ENCODE measurements at places on chromosomes 2 and 18.

GRCh38 chr2:207225773-207226172, 60.0 kb upstream of the KLF7 start:
- DNase-seq = no peak

- DNase-seq = no peak
Observed at GRCh38 chr2:240257940-240258580, 117.6 kb upstream of the OTOS start.

DNA sequence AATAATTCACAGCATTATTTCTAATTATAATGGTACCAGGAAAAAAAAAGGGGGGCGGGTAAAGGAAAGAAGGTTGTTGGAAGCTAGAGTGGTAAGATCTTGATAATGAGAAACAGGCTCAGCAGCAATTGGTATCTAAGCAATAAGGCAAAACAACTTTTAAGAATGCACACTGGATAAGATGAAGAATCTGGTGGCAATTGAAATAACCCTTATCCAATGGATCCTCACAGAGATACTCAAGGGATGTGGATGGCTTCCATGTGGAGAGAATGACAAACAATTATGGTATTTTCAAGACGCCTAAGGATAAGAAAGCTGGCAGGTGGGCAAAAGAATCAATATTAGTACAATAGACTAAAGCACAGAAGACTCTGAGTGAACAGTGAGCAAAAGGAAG, 153.6 kb downstream of the UPP2 start:
- DNase-seq = no peak

- no peak for DNase-seq
Observed at GRCh38 chr2:235077046-235077445, 125.2 kb downstream of the SH3BP4 start.

DNA sequence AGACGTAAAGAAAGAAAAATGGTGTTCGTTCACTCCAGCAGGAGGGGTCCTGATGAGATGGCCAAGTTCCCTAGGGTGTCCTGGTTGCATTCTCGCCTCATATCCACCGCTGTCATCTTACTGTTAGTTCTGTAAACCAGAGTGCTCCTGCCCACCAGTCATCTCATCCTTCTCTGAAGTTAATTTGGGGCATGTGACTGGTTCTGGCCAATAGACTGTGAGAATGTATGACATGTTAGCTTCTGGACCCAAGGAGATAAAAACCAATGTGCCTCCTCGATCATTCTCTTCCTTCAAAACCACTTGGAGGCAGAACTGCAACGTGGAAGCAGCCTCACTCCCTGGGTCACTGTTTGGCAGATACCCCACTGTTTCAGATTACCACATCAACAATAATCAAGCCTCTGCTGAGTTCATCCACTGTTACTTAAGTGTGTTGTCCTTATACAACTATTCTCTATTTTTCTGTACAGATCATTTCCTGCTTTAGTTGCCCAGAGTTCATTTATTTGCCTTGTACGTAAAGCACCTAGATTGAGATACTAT, 759.1 kb downstream of the TSN start:
- DNase-seq = no peak

DNA sequence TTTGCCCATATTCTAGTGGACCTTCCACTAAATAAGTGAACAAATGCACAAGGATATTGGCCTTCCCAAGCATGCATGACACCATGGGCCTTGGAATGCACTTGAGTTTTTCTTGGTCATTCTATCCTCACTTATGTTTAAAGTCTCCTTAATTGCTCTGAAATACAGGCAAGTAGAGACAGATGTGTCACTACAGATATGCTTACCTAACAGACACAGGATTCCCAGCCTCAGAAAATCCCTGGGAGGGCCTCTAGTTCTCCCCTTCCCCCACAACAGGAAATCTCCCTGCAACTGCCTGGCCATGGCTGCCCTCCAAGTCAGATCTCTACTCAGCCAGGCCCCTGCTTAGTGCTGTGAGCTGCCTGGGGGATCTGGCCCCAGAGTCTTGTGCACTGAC, 445.2 kb downstream of the IRS1 start:
- DNase-seq = no peak

- DNase-seq = peak; percentile 22
Observed at GRCh38 chr2:181408861-181409260, 48.3 kb upstream of the ITGA4 start.

- DNase-seq = no peak
Observed at GRCh38 chr2:102621630-102622029, 2.3 kb downstream of the SLC9A2 start.

GRCh38 chr2:49248506-49248905, 94.2 kb upstream of the FSHR start:
- DNase-seq = no peak

GRCh38 chr2:100151310-100151709, 8.9 kb upstream of the AFF3 start:
- no peak for DNase-seq

DNA sequence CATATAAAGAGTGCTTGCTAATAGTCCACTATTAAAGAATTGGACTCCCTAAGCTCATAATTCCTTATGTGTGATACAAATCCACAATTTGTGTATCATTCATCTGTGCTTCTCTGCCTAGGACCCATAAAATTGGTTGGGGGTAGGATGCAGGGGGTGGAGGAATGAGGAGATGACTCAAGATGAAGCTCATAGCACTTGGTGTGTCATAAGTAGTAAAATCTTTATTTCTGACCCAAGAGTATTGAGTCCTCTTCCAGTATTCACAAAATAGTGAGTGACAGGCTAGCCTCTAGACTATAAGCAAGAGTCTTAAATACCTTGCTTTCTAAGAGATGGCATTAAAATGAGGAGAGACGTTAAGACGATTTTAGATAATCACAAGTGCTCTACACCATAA, 390.9 kb upstream of the CDH19 start:
- DNase-seq = no peak

All from NCI-H1417 treated with DMSO at 0.1 percent for 48 hours (cell line).